Activated naive CD4-positive, alpha-beta T cell treated with anti-CD3 and anti-CD28 coated beads, Interleukin-2, amount 50 U/mL, for 16 hours (primary cell): ENCODE measurements at places on chromosomes 2 and 18.

- no peak for DNase-seq
Observed at GRCh38 chr18:45726603-45727002, 2.6 kb downstream of the SLC14A1 start.

DNA sequence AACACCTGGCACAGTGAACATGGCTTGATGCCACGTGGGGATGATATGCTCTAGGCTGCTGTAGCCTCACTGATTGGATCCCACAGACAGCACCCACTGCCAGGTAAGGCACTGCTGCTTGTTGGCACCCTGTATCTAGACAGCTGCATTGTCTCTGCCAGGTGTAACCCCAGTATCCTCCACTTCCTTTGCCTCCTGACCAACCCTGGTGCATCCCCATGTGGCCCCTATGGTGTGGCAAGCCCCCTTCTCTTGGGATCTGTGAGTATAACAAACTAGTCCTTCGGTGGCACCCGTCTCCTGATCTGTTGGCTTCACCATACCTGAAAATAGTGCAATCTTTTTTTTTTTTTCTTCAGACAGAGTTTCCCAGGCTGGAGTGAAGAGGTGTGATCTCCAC is 11.1 kb downstream of the TEX51 start:
- DNase-seq, result no peak

- no peak for DNase-seq
Observed at GRCh38 chr2:44135771-44136170, 32.9 kb upstream of the PPM1B start.

DNA sequence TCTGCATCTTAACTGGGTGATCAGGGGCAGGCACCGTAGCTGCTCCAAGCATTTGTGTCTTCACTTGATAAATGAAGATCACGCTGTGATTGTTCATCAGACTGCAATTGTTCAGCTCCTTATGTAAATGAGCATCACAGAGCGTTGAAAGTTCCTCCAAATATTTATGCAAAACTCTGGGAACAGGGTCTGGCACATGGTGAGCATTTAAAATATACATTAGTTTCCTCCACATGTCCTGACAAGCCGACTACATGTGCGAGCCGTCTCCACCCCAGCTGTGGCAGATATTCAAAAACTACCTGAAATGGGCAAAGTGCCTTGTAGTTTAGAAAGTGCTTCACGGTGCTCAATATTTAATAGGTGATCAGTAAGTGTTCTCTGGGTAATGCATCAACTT is 175.1 kb upstream of the ID2 start:
- no peak for DNase-seq

- no peak for DNase-seq
Observed at GRCh38 chr2:108633409-108633808, 85.9 kb upstream of the RANBP2 start.
